CD4-positive, alpha-beta memory T cell (primary cell): ENCODE measurements at places on chromosomes 5 and 9. TPM values are rescaled to one million over a fixed set of nuclear protein-coding genes. Genes with fewer than 3 reads are reported as not detected.

The PCDH12 gene
- 0.31 TPM for polyA plus RNA-seq

DNA sequence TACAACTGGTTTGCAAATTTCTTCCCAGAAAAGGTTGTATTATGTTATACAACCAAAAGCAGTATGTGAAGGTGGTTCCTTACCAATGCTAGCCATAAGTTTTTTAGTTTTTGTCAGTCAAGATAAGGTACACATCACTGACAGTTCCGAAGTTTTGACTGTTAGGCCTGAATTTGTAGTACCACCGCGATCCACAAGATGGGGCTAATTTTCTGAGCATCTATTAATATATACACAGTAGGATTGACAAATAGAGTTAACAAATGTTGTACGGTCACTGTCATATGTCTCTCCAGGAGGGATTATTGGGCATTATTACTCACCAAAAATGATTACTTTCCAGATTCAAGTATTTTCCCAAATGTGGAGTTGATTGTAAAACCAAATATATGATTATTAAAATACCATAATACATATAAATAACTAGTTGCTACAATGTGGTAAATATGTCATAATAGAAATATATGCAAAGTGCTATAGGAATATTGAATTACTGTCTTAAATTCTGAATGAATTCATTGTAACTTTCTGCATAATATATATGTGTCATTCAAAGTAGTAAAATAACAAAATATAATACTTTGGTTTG lies 28.4 kb upstream of the LRRC19 start:
- H3K4me1 ChIP-seq: no peaks in the 10 kb centered on the region
- no peak overlapping the region for H3K27ac ChIP-seq
- H3K4me3 ChIP-seq: no peak overlapping the region
- no peaks in the 10 kb centered on the region for H3K36me3 ChIP-seq
- peak; percentile 28 for DNase-seq

GRCh38 chr5:159316519-159317383 lies 13.5 kb downstream of the IL12B start:
- DNase-seq: no peak
- no peaks in the 10 kb centered on the region for H3K4me1 ChIP-seq
- no peaks in the 10 kb centered on the region for H3K36me3 ChIP-seq
- no peaks in the 10 kb centered on the region for H3K27me3 ChIP-seq
- H3K27ac ChIP-seq: no peak overlapping the region
- H3K4me3 ChIP-seq: no peak overlapping the region

- H3K36me3 ChIP-seq: no peaks in the 10 kb centered on the region
- no peaks in the 10 kb centered on the region for H3K27me3 ChIP-seq
- DNase-seq: no peak
- H3K4me3 ChIP-seq: no peak overlapping the region
- H3K4me1 ChIP-seq: no peaks in the 10 kb centered on the region
- no peak overlapping the region for H3K27ac ChIP-seq
Observed at GRCh38 chr9:76987594-76988200, 31.8 kb upstream of the FOXB2 start.

The ASPN gene
- polyA plus RNA-seq: not detected

The IFNE gene
- polyA plus RNA-seq: not detected

DNA sequence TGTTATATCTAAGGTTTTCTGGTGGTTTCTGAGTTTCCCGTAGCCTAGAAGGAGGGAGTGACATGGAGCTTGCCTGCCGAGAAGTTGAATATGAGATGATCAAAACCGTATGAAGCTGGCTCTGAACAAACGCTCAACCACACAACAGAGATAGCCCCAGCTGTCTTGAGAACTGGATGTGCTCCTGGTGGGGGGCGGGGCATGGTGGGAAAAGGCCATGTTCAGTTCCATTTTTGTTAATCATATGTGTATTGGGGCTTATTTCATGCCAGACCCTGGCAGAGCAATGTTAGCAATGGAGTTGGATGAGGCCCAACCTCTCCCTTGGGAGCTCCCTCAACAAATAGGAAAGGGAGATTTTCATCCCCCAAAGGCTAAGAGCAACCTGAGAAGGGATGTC lies 4.8 kb downstream of the CCL19 start:
- no peak overlapping the region for H3K27ac ChIP-seq
- no peak for DNase-seq
- no peak overlapping the region for H3K4me3 ChIP-seq
- H3K36me3 ChIP-seq: no peaks in the 10 kb centered on the region
